Mucosa of gallbladder (tissue), 1 donor: ENCODE measurements at places on chromosomes 4 and X. TPM values are rescaled to one million over a fixed set of nuclear protein-coding genes. Genes with fewer than 3 reads are reported as not detected.
A peak's percentile ranks its signal among the peaks of the same experiment; 100 is the strongest.

- DNase-seq = no peak
These were observed 74.4 kb downstream of the CENPC start for GRCh38 chr4:67470871-67471270.

GRCh38 chr4:165684177-165684805 is 188.7 kb upstream of the TLL1 start:
- no peak for DNase-seq

- peak; percentile 71 for DNase-seq
These were observed 11.8 kb upstream of the DCUN1D4 start for GRCh38 chr4:51831133-51831532.

GRCh38 chr4:92382128-92382527 is 78.4 kb downstream of the GRID2 start:
- no peak for DNase-seq

GRCh38 chr4:101418055-101418454 is 70.7 kb upstream of the PPP3CA start:
- DNase-seq = no peak

DNA sequence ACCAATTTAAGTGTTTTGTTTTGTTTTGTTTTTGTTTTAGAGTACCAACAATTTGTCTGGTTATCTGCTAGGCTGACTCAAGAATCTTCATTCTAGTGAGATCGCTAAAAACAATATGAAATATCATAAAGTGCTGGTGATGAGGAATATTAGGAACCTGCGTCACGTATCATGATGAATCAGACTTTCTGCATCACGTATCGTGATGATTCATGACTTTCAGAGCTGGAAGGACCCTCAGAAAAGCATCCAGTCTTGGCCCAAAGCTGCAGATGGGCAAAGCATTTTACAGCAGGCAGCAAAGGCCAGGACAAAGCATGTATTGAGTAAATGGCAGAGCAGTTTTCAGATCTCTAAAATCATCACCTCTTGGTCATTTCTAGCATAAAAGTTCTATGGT is 278.0 kb upstream of the BOD1L1 start:
- DNase-seq = no peak

- DNase-seq = no peak
These were observed 619 bp upstream of the MPC1L start for GRCh38 chrX:40622479-40623138.

- no peak for DNase-seq
These were observed 31.3 kb upstream of the CLDN24 start for GRCh38 chr4:183353557-183353956.

The SSX1 gene
- not detected for total RNA-seq
